AG10803 (cell line): ENCODE measurements at places on chromosomes 1 and 21.

DNA sequence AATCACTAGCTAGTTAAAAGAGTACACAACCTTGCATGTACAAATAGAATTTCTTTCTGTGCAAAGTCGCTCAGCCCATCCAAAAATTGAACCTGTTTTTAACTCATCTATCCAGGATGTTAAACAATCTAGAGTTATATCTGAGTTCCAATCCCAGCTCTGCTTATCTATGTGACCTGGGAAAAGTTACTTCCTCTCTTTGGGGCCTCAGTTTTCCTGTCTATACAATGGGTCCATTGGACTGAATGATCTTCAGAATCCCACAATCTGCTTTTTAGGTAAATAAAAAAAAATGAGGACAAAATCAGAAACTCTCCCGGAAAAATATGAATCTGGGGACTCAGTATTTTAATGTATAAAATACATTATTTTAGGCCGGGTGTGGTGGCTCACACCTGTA, 389.5 kb upstream of the PROX1 start:
- no peak for DNase-seq

GRCh38 chr1:63906047-63906704, 132.4 kb downstream of the ROR1 start:
- no peak for DNase-seq

DNA sequence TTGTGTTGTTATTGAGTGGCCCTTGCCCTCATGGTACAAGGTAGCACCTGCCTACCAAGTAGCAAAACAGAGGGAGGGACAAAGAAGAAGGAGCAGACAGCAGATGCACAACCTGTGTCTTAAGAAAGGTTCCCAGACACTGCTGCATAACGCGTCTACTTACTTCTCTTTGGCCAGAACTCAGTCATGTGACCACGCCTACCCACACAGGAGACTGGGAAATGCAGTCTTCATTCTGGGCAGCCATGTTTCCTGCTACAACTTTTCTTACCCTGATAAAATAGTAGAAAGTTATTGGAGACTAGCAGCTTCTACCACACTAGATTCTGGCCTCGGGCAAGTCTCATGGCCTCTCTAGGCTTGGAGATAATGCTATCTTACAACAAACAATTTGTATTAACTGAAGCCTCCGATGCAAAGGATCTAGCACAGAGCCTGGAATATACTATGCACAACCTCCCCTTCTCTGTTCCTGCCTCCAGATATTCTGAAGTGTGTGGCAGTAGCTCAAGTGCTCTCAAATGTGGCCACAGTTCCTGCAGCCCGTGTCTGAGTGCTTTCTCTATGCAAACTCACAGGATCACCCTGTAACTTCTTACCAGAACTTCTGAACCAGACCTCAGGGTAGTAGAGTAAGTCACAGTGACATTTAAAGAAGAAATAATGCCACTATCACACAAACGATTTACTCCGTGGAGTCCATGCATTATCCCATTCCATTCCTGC, 34.1 kb upstream of the BTG2 start:
- DNase-seq, result peak; percentile 70

- no peak for DNase-seq
Observed at GRCh38 chr1:167409183-167409582, 109.1 kb downstream of the CD247 start.

DNA sequence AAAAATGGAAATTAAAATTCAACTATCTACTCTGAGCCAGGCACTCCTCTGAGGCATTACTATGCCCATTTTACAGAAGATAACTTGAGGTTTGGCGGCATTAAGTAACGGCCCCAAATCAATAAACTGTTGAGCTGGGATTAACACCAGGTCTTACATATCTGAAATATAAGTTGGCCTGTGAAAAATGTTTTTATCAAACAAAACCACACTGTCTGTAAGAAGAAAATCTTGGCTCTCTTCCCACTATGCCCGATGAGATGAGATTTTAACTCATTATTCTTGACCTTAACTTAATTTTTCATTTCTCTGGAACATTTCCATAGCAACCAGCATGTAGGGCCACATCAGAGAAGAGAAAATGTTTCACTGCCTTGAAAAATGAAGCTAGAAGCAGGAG, 21.8 kb downstream of the RC3H1 start:
- DNase-seq, result no peak

DNA sequence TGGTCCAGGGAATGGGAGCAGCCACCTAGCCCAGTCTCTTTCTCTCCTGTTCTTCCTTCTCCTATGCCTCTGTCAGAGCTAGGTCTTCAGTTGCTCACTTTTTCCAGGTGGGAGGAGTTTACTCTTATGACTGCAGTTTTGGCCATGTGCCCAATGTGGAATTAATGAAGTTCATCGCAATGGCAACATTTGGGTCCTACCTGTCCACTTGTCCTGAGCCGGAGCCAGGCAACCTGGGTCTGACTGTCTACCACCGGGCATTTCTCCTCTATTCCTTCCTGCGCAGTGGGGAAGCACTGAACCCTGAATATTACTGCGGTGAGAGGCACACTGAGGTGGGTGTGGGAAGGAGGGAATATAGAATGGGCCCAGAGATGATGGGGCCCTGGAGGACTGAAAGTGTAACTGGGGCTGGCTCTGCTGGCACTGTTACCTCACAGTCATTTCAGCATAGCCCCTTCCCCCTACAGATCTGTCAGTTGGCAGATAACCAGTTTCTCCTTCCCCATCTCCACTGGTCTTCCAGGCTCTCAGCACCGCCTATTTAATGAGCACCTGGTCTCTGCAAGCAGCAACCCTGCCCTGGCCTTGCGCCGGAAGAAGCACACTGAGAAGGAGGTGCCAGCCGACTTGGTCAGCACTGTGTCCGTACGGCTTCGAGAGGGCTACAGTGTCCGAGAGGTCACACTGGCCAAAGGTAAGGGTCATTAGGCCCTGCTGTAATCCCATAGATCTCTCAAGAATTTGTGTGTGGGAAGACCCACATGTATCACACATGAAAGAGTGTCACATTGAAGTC, 30.1 kb downstream of the SZT2 start:
- DNase-seq, result no peak

DNA sequence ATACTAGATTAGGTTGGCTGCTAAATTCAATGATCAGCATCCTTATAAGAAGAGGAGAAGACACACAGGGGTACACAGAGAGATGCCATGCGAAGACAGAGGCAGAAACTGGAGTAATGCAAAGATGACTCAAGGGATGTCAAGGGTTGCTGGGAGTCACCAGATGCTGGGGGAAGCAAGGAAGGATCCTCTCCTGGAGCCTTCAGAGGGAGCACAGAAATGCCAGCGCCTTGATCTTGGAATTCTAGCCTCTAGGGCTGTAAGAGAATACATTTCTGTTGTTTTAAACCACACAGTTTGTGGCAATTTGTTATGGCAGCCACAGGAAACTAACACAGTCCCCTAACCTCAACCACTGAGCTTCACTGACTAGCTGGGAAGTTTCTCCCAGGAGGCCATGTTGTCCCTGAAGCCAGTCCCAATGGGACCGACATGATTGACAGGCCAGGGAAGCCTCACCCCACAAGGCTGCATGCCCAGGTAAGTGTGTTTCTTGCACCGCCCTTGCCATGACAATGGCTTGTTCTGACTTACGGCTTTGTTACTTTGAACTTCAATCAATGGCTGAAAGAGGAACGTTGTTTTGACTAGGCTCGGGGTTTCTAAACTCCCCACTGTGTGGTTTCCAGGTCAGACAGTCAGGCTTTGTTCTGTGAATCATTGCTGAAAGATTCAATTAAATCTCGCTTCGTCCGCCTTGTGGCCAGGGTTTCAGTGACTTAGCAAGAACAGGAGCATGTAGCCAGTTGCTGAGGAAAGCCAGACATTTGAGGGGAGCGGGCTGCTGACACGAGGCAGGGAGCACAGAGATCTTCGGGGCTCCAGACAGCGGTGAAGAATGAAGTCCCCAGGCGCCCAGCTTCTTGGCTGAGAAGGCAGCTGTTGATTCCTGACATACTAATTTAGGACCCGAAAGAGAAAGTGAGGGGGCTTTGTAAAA, 62.3 kb downstream of the RUNX1 start:
- DNase-seq, result peak; percentile 75

DNA sequence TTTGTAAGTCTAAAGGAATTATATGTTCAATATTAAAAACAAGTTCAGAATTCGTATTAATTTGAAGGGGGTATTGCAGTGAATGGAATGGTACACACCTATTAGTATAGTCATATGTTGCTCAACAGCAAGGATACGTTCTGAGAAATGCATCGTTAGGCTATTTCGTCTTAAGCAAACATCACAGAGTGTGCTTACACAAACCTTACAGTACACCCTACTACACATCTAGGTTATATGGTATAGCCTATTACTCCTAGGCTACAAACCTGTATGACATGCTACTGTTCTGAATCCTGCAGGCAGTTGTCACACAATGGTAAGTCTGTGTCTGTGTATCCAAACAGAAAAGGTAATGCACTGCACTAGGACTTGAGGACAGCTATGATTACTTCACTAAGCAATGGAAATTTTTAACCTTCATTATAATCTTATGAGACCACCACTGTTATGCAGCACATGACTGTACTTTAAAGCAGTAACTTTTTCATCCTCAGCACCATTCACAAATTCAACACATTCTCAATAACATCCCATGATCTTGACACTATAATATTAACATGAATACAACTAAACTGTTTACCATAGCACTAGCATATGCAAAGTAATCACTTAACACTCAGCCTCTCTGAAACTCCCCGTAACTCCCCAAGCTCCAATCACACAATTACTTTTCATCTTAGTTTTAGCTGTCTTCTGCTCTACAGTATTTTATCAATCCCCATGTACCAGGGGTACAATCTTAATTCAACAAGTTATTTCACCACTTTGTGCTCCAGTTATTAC, 14.4 kb upstream of the PSMG1 start:
- DNase-seq, result no peak

GRCh38 chr1:215002471-215002870, 80.1 kb upstream of the KCNK2 start:
- DNase-seq, result peak; percentile 100

GRCh38 chr1:1358433-1359271, at the start of gene MXRA8:
TSS of gene MXRA8 (minus strand) at chr1:1358555. CDS start at chr1:1358504, 51 bp downstream.
- peak; percentile 94 for DNase-seq

- DNase-seq, result no peak
Observed at GRCh38 chr1:210728437-210729149, 399.9 kb downstream of the HHAT start.

DNA sequence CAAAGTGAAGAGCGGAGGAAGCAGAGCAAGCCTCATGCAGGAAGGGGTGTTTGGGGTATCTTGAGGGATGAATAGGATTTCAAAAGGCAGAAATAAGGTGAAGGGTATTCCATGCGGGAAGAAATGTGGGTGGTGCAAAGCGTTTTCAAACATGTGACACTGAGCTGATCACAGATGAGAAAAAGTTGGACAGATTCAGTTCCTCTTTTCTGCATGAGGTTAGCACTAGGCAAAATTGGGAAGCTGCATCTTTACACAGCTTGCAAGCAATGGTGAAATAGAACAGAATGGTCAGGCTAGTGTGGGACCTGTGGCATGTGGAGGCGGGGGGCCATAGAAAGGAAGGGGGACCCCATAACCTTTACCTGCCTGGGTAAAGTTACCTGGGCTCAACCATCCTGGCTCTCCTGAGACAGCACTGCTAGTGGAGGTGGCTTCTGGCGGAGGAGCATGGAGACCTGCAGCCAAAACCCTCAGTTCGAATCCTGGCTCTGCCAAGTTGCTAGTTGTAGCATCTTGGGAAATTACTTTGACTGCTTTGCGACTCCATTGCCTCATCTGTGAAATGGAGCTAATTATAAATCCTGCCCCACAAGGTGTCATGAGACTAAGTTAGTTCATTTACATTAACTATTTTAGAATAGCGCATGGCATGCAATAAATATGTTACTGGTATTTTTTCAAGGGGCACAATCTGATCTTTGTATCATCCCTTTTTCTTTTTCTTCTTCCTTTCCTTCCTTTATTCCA, 16.4 kb downstream of the KCNA10 start:
- no peak for DNase-seq
